ENCODE measurements at places on chromosomes 11 and 22. TPM values are rescaled to one million over a fixed set of nuclear protein-coding genes. Genes with fewer than 3 reads are reported as not detected.

Gene PPME1
- polyA plus RNA-seq: 55.1 TPM

Gene CALCB
- 4.2 TPM for polyA plus RNA-seq

Gene POU2F3
- polyA plus RNA-seq: 0.78 TPM

Gene CARD18
- not detected for polyA plus RNA-seq

Gene SCGB1D2
- not detected for polyA plus RNA-seq

Gene FOLR2
- polyA plus RNA-seq: not detected

Gene TSKU
- polyA plus RNA-seq: 40.7 TPM

Gene OR2AG2
- polyA plus RNA-seq: 0.49 TPM

Gene SLN
- not detected for polyA plus RNA-seq

Gene C1QTNF5
- polyA plus RNA-seq: 2.7 TPM

Gene DUSP18
- 8.3 TPM for polyA plus RNA-seq

Gene MS4A12
- 0.14 TPM for polyA plus RNA-seq

Gene XBP1
- polyA plus RNA-seq: 76.3 TPM

Gene OR8D4
- not detected for polyA plus RNA-seq

Gene C11orf91
- not detected for polyA plus RNA-seq

Gene OR5P2
- polyA plus RNA-seq: 0.06 TPM

Gene DGAT2
- 5.9 TPM for polyA plus RNA-seq

Gene OPCML
- 7.3 TPM for polyA plus RNA-seq

Gene HPX
- 0.97 TPM for polyA plus RNA-seq

Gene HYLS1
- 5.1 TPM for polyA plus RNA-seq

Gene GSTT2B
- 13.5 TPM for polyA plus RNA-seq

Gene CSNK2A3
- 0.50 TPM for polyA plus RNA-seq

Gene C11orf16
- 0.06 TPM for polyA plus RNA-seq

Gene PTPRCAP
- 9.5 TPM for polyA plus RNA-seq

Gene RGL4
- polyA plus RNA-seq: not detected

Gene PSMC3
- 105 TPM for polyA plus RNA-seq

Gene C11orf87
- polyA plus RNA-seq: 0.32 TPM

Gene NEFH
- 0.74 TPM for polyA plus RNA-seq

Gene MUC2
- polyA plus RNA-seq: not detected

Gene GP1BB
- polyA plus RNA-seq: 0.36 TPM

Gene CXCR5
- not detected for polyA plus RNA-seq

Gene MRGPRX1
- not detected for polyA plus RNA-seq

Gene PAMR1
- 6.9 TPM for polyA plus RNA-seq

Gene MPEG1
- not detected for polyA plus RNA-seq

Gene IZUMO1R
- not detected for polyA plus RNA-seq

Gene SULT4A1
- polyA plus RNA-seq: 11.8 TPM

Gene USP2
- 3.9 TPM for polyA plus RNA-seq

Gene PPFIBP2
- polyA plus RNA-seq: 6.3 TPM

Gene RRM1
- 47.0 TPM for polyA plus RNA-seq

Gene VSIG2
- 0.35 TPM for polyA plus RNA-seq

Gene SLC22A8
- not detected for polyA plus RNA-seq

Gene MFNG
- polyA plus RNA-seq: 8.0 TPM

Gene ALX4
- polyA plus RNA-seq: not detected

Gene CSRP3
- polyA plus RNA-seq: not detected

Gene PHOX2A
- polyA plus RNA-seq: 0.94 TPM

Gene CDKN1C
- 14.1 TPM for polyA plus RNA-seq

Gene RAG1
- 0.14 TPM for polyA plus RNA-seq

Gene TCF20
- 23.3 TPM for polyA plus RNA-seq

Gene PRG3
- polyA plus RNA-seq: not detected

Measured in H1 (cell line).